Cerebellum (tissue), 4 donors: ENCODE measurements at places on chromosomes 1 and 21.

DNA sequence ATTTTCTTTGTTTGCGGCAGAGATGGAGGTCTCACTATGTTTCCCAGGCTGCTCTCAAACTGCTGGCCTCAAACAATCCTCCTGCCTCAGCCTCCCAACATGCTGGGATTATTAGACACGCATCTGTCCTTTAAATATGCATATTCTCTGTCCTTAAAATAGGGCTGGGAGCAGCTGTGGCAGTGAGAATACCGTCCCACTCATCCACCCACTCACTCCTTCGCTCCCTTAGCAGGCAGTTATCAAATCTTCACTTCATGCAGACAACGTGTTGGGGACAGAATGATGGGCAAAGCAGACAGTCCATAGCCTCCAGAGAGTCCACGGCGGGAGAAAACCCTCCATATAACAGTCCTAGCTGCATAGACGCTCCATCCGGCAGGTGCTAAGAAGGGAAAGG lies 179.4 kb downstream of the ZBTB18 start:
- no peak for DNase-seq

DNA sequence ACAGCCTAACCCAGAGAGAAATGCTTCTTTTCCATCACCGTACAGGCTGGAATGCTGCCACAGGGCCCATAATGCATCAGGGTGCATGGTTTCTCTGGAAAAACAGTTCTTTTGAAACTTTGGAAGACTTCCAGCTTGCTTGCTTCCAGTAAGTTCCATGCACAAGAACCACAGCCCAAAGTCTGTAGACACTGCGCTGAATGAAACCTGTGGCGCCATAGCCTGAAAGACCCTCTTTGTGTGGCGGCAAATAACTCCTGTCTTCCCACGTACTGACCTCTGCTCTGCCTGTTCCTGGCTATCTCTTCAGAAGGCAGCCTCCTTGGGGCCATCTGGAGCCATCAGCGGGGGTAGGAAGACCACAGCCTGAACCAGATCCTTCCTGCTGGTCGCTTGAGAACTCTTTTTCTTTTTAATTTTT lies 15.1 kb downstream of the MIIP start:
- DNase-seq = peak; percentile 42

DNA sequence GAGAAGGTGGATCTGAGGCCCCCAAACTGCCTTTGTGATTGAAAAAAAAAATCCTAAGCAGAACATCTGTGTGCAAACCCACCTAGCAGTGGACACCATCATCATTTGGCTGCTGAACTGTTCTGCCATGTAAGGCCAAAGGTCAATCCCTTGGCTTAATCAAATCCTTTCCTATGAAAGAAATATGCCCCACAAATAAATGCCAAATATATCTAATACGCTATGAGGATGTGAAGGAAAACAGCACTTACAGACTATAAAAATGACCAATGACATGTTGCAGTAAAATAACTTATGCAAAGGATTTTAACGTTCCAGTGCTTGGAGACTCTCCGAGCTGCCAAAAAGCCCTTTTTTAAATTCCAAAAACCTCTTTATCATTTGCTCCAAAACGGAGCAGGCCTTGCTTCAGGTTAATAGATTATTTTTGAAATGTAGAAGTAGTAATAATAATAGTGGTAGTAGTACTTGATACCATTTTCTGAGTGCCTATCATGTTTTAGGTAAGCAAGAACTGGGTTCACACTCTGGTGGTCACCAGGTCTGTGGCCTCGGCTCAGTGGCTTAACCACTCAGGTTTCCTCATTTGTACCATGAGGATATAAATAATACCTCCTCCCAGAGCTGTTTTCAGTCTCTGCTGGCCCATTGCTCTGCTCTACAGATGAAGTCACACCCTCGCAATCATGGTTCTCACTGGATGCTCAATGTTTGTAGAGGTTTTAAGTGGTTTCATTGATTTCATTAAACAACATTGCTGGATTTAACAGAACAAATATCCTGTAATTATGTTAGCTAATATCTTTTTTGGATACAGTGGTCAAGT lies 47.9 kb upstream of the EDEM3 start:
- no peak for DNase-seq

- no peak for DNase-seq
Observed at GRCh38 chr1:28343405-28343804, 14.6 kb downstream of the MED18 start.

DNA sequence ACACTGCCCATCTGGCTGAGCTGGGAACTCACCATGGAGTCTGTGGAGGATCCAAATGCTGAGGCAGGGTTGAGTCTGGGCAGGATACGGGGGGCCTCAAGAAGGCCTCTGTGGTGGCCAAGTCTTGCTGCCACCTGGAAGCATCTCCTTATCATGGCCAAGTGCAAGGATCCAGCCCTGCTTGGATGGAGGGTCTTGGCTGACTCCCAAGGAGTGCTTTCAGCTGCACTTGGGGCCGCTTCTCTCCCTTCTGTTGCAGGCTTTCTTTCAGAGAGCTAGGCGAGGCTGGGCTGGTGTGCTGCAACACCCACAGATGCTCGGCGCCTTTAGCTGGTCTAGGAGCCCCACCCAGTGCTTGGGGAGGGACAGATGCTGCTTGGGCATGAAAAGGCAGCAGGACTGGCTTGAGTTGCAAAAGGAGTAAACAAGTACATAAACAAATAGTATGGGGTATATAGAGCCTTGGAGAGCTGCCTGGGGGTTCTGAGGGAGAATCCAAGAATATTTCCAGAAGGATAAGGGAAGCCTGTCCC lies at the start of gene THEM5:
Gene THEM5 (minus strand): TSS at position 302 of the 533 bp plus-strand sequence. CDS start 147 bp downstream, at position 155.
- DNase-seq = no peak

- DNase-seq = no peak
Observed at GRCh38 chr1:20078171-20078651, 8.2 kb downstream of the PLA2G5 start.

- no peak for DNase-seq
Observed at GRCh38 chr1:55530749-55531478, 315.8 kb upstream of the USP24 start.

DNA sequence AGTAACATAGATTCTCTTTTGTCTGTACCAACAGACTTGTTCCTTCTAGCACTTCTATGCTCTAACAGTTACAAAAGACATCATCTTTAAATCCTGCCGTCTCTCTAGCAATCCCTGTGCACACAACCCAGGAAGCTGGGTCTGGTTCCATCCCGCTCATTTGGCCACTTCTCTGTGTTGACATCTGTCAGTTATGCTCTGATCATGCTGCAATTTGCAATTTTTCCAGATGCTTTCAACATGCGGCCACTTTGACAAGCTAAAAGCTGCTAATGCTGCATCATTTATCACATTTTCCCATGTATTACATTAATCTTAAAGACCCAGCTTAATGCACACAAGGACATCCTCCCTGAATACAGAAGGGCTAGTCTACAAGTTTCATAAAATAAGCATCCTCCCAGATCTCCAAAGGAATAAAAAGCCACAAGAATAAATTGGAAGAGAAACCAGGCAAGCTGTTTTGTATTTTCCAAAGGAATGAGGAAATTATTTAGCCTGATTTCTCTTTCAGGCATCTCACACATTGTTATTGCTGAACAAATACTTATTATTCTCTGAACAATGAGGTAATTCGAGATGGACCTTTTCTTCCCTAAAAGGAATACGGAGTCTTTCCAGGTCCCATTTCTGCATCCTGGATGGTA lies 19.0 kb upstream of the LRRC52 start:
- DNase-seq = no peak

- no peak for DNase-seq
Observed at GRCh38 chr1:29631836-29632805, 395.8 kb downstream of the PTPRU start.

GRCh38 chr1:206772243-206772937 lies at the start of gene IL10:
Gene IL10 (minus strand): TSS chr1:206772494. CDS start chr1:206772435, 59 bp downstream.
- DNase-seq = no peak

- no peak for DNase-seq
Observed at GRCh38 chr1:8441426-8441825, 123.5 kb downstream of the SLC45A1 start.

DNA sequence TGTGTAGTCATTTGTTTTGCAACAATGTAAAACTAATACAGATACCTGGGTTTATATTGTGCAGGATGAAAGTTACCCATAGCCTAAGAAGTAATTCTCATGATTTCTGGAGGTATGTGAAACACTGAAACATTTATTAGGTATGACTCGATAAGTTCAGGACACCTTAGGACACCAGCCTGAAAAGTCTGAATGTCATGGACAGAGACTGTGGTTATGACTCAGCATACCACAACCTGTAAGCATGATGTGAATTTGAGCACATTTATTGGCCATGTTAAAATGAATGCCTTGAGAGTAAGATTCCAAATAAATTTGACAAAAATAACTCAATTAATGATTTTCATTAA lies 1471.7 kb upstream of the B3GALT2 start:
- DNase-seq = no peak

DNA sequence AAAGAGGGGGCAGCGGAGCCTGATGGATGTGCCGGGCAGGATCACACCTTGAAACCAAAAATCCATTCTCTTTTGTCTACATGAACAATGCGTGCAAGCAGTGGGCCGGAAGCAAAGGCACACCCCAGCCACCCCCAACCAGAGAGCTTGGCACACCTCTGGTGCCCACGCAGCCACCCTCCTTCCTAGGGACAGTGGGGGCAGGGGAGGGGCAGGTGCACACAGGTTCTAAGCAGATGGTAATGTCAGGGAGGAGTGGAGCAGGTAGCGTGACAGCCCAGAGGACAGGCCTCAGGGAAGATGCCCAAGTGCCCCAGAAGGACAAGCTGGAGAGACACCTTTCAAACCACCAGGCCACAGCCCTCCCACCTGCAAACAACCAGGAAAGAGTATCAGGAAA lies 36.5 kb downstream of the SYF2 start:
- DNase-seq = no peak

DNA sequence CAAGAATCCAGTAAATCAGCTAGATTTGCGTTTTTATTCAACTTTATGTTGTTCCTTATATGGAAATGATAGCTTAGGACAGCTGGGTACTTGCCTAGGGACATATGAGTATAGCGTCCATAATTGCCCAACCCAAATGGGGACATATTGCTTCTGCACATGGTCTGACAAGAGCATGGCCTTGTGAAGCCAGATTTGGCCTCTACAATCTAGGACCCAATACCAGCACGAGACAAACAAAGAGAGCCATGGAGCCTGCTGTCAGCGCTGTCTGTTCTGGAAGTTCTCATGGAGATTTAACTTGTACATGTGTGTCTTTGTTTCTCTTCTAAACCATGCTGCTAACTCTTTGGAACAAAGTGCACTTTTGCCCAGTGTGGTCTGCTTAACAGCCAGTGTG lies 240.0 kb upstream of the CAMK1G start:
- DNase-seq = no peak

GRCh38 chr1:17075470-17076255 lies 21.8 kb upstream of the SDHB start:
- DNase-seq = no peak

DNA sequence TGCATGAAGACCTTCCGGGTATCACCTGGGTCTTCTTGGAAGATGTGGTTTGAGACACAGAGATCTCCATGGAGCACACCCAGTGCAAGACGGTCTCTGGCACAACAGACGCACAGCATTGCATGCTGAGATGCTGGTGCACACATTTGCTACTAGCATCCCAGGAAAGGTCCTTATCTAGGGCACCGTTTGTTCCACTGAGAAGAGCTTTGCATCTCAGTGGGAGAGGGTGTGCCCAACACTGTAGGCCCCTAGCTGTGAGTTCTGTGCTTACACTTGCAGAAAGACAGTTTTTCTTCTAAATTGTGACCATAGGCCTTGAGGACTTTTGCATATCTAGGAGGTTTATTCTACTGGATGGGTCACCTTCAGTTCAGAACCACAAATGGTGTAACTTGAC lies 554.1 kb downstream of the MATN1 start:
- DNase-seq = no peak

DNA sequence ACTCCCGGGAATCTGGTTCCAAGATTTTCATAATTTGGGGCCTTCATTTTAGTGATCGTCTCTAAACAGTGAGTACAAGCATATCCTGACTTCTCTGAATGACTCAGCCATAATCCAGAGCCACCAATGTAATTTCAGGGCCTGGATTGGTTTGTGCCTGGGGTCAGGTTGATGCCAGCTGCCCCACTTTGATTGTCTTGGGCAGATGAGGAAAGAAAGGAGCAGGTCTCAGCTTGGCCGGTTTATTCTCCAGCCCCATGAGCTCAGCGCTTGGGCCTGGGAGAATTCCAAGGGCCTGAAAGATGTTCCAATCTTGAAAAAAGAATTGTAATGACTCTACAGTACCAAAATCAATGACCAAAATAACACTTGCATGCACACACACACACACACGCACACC lies 71.2 kb upstream of the ECE1 start:
- DNase-seq = no peak

GRCh38 chr1:226302731-226303130 lies 6.2 kb downstream of the LIN9 start:
- DNase-seq = no peak

DNA sequence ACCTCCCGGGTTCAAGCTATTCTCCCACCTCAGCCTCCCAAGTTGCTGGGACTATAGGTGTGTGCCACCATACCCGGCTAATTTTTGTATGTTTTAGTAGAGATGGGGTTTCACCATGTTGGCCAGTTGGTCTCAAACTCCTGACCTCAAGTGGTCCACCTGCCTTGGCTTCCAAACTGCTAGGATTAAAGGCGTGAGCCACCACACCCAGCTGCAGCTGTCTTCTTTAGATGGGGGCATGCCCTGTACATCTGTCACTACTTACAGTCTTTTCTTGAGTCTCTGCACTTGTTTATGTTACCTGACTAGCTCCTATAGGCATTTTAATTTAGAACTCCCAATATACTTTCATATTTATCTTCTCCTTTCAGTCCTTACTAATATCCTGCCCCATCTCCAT lies 64.2 kb downstream of the SELENOF start:
- no peak for DNase-seq

DNA sequence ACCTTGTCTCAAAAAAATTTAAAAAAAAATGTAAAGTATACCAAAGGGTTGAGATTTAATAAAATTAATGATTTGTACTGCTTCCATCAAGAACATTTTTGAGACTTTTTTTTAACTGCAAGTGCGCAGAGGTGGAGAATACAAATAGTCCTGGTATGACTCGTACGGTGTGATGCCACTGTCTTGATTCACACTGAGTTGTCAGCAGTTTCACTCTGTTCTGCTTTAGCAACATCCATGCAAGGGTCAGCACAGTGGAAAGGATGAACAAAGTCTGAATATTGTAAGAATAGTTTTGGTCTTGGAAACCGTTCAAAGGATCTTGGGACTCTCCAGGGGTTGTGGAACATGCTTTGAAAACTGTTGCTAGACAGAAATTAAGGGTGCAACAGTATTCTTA lies 40.2 kb downstream of the EXO1 start:
- DNase-seq = no peak

- no peak for DNase-seq
Observed at GRCh38 chr1:106465666-106466065, 590.8 kb upstream of the PRMT6 start.

DNA sequence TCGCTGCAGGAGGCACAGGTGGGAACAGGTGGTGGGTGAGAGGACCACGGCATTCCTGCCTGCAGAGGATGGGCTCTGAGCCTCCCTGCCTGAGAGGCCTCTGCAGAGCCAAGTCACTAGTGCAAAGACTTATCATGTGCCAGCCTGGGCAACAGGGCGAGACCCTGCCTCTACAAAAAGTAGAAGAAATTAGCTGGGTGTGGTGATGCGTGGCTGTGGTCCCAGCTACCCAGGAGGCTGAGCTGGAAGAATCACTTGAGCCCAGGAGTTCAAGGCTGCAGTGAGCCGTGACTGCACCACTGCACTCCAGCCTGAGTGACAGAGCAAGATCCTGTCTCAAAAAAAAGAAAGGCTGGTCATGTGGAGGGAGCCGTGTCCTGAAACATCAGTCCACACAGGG lies 46.4 kb downstream of the PKNOX1 start:
- no peak for DNase-seq

GRCh38 chr1:217089361-217090014 lies 366.3 kb upstream of the ESRRG start:
- DNase-seq = peak; percentile 65

- DNase-seq = no peak
Observed at GRCh38 chr1:159707472-159708260, 6.7 kb downstream of the CRP start.
